ENCODE measurements at places on chromosomes 7 and 10.
A peak's percentile ranks its signal among the peaks of the same experiment; 100 is the strongest.

DNA sequence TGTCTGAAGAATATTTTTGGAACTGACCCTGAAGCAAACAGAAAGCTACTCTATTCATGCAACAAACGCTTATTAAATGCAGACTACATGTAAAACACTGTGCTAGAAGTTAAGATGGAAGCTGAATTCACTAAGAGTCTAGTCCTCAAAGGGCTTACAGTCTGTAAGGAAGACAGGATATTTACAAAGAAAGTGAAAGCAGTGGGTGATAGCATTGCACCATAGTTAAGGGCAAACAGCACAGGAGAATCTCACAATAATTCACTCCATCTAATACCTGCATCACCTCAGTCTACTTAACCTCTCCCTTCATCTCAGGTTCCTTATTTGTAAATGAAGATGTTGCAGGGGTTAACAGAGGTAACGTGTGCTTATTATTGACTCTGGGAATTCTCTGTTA lies 360.0 kb upstream of the AOAH start:
- no peak for DNase-seq

DNA sequence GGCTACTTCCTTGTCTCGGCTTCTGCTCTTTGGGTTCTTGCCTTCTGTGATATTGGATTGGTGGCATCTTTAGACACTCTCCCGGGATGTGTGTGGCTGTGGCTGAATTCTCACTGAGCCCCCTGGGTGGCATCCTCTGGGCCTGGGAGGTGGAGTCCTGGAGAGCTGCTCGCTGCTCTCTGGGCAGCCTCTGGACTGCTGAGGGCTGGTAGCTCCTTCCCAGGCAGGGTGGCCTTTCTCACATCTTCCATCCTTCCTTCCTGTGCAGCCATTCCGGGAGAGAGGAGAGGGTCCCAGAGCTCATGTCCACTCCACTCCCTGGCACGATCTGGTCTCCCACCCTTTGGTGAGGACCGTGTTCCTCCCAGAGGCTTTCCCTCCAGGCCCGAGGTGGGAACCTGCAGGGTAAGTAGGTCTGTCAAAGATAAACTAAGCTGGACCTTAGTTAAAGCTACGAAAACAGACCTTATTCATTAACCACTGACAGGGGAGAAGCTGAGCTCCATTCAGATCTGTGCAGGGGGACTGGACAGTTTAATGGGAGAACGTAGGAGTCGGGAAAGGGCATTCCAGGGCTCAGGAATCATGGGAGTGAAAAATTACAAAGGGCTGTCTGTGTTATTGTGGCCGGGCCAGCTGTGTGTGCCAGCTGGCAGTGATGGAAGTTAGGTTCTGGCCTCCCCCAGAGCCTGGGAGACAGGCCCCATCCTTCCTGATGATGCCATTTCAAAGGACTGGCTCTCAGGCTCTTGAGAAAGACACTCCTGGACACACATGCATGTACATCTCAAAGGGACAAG lies 8.7 kb downstream of the ATP6V0E2 start:
- no peak for DNase-seq

- no peak for DNase-seq
Observed at GRCh38 chr10:65931291-65932070, 994.4 kb upstream of the LRRTM3 start.

DNA sequence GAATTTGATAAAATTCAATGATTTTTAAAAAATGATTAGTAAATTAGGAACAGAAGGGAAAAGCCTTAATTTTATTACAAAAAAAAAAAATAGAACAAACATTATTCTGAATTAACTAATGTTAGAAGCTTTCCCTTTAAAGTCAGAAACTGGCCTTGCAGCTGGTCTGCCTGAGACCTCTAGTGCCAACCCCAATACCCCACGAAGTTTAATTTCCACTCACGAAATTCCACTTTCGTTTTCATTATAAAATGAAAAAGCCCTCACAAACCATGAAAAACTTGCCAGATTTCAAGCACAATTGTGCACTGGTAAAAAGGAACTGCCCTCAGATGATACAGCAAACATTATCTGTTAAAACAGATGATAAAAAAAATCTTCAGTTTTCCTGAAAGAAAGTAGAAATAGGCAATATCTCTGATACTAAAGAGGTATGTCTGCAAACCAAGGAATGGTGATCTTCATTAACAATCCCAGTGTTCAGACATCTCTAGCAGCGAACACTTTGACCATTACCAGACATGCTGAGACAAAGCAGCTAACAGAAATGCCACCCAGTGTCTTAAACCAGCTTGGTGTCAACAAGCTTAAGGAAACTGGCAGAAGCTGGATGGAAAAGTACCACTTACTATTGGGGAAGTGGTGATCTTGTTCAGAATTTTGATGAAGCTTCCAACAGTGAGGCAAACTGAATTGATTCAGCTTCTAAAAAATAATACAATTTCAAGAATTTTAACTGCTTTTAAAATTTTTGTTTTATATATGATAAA lies 80.2 kb downstream of the PALS2 start:
- DNase-seq = no peak

DNA sequence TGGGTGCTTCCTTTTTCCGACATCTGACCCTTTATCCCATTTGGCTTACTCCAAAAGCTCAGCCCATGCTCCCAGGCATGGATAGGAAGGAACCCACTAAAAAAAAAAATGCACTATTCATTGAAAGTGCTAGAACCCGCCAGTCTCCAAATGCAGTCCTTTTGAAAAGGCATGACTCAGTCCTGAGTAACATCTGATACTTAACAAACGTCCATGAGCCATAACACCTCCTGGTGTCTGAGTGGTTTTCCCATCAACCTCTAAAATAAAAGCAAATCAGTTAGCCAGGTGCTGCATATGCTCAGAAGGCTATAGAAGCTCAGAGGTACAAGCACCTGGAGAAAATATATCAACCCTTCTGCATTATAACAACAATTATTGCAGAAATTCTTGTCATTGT lies 45.0 kb upstream of the CACUL1 start:
- DNase-seq = no peak

GRCh38 chr7:95046494-95047240 lies 139.3 kb downstream of the PPP1R9A start:
- DNase-seq = no peak

DNA sequence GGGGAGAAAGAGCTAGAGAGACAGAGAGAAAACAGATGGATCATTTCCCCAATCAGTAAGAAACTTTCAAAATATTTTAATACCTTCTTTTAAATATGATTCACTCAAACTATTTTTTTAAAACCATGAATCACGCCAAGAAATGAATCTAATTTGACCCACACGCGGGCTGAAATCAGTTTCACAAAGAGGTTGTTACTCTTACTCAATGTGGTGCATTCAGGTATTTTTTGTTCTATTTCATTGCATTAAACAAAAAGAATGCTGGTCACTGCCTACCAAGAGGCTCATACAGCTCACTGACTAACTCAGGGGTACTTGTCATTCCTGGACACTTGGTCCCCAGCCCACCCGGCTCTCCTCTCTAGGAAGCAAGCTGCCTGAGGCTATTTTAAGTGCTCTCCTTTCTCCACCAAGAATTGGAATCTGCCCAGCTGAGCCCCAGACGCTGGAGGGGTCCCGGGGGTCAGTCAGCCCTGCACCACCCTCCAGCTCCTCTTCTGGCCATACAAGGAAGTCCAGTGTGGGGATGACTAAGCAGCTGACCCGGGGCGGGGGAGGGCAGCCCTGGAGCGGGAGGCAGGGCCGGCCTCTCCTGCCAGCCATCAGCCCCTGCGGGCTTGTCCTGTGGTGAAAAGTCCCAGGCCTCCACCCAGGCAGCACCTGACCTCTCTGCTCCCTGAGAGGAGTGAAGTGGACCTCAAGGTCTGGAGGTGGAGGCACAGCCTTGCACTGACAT lies 21.7 kb upstream of the PFKP start:
- DNase-seq = no peak

GRCh38 chr7:149825567-149826343 lies 12.4 kb upstream of the ZNF862 start:
- no peak for DNase-seq

- DNase-seq = no peak
Observed at GRCh38 chr10:89346405-89347254, 18.8 kb downstream of the IFIT3 start.

DNA sequence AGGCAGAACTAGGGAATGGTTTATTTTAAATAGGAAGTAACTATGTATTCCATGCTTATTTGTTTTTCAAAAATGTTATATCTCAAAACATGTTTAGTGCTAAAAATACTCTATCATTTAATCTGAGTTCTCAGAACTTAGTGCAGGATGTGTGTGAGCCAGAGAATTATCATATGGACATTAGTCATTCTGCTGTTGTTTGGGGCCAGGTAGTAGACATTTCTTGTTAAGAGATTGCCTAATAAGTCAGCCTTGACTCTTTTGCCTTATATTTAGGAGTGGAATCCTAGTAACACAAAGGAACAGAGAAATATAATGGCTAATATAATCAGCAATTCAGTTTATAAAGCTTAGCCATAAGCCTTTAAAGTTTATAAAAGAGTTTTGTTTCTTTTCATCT lies 149.8 kb downstream of the CCSER2 start:
- no peak for DNase-seq

DNA sequence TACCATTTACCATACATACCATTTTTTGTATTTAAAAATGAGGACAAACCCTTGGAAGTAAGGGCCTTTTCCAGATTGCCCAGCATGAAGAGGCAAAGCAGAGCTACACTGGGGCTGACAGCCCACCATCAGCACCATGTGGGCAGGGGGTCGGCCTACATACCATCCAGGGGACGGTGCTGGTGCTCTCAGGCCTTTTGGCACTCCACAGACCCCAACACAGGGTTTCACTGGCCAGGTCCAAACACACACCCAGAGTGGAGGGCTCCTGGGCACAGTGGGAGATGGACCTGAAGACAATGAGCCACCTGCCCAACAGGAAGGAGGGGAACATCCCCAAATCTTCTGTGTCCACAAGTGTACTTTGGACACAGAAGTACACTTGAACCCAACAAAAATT lies 69.2 kb upstream of the CAMK2B start:
- DNase-seq = no peak

DNA sequence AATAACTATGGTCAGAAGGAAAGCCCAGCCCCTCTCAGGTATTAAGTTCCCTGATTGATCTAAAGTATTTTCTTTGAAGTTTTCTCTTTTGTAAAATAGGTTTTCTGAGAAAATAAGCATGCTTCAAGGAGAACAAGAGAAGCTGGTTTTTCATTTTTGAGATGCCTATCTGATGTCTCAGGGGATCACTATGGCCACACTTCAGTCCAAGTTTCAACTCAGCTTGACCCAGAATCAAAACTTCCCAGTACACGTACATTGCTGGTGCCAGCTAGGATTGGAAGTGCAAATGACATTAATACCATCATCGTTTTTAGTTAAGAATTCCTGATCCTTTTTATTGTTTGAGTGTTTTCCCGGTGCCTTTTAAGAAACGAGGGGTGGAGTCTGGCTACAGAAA lies 7.2 kb downstream of the ITIH5 start:
- no peak for DNase-seq

DNA sequence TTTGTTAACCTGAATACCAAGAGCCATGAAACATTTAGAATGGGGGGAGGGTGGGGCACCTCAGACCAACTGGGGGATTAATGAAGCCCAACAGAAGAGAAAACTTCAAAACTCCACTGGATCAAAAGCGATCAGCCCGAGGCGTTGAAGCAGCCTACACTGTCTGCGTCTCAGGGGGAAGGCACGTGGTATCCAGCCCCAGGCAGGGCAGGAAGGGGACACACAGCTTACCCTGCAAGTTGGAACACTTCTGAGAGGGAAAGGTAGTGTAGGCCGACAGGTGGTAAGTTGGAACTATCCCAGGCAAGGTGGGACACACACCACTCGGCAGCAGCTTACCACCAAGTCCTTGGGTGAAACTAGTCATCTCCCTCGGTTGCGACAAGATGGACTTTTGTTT lies 102.9 kb downstream of the TAX1BP1 start:
- no peak for DNase-seq

DNA sequence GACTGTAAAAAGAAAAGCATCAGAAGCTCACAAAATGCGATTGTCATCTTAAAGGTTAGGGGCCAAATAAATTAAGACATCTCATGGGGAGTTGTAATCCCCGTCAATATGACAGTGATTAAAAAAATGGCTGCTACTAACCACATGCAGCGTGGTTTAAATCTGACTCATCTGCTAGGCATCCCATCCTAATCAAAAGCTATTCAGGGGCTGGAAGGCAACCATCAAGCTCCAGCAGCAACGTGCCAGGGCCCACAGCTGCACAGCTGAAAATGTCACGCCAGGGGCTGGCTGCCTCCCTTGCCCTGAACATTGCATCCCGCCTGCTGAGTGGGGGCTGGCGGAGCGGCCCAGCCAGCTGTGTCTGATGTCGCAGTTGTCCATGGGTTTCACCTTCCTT lies 66.3 kb upstream of the FRMD4A start:
- no peak for DNase-seq

DNA sequence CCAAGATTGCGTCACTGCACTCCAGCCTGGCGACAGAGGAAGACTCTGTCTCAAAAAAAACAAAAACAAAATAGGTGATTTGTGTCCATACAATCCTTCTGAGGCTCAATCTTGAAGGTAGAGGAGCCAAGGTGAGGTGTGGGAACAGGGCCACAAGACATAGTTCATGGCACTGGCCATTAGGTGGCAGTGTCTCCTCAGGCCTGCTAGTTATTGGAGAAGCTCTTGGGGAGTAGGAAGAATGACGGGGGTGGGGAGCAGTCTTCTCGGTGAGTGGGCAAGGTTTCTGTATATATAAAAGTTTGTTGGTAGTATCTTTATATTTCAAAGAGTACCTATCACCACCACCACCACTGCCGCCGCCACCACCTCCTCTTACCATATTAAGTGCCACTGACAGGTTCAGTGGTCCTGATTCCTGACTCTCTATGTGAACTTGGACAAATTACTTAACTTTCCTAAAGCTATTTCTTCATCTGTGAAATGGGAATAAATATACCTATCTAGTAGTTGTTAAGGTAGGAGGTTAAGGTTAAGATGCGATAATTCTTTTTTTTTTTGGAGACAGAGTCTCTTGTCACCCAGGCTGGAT lies 24.0 kb downstream of the CCSER2 start:
- DNase-seq = peak; percentile 69

GRCh38 chr10:95748349-95748748 lies 7.6 kb upstream of the ENTPD1 start:
- no peak for DNase-seq

GRCh38 chr10:14565199-14565598 lies 209.5 kb downstream of the FAM107B start:
- DNase-seq = no peak

- no peak for DNase-seq
Observed at GRCh38 chr7:90768301-90768700, 172.2 kb downstream of the CDK14 start.

Data from HEK293T (cell line).